A673 (cell line): ENCODE measurements at places on chromosomes 1 and 21. TPM values are rescaled to one million over a fixed set of nuclear protein-coding genes. Genes with fewer than 3 reads are reported as not detected.

DNA sequence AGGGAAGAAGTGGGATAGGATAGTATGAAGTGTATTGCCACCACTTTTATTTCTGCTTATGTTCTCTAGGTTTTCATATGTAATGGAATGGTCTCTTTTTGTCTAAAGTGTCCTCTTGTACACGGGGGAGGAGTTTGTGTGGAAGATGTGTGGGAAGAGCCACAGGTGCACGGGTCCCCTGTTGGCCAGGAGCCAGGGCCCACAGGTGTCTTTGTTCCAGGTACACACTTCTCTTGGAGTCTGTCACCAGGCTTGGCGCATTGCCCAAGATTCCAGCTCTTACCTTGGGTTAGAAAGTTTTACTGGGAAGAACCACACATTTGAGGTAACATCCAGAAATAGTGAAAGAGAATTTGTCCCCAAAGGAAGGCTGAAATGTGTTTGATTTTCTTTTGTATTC, 10.5 kb downstream of the TENT5C start:
- no peaks in the 10 kb centered on the region for H3K27me3 ChIP-seq
- H3K4me1 ChIP-seq: peaks cover 3% of the 10 kb centered on the region
- H3K27ac ChIP-seq: no peak overlapping the region

GRCh38 chr1:40221977-40222772, 25.6 kb upstream of the TMCO2 start:
- no peaks in the 10 kb centered on the region for H3K36me3 ChIP-seq
- no peak for DNase-seq
- H3K4me3 ChIP-seq: no peak overlapping the region
- no peaks in the 10 kb centered on the region for H3K27me3 ChIP-seq
- H3K4me1 ChIP-seq: no peaks in the 10 kb centered on the region

DNA sequence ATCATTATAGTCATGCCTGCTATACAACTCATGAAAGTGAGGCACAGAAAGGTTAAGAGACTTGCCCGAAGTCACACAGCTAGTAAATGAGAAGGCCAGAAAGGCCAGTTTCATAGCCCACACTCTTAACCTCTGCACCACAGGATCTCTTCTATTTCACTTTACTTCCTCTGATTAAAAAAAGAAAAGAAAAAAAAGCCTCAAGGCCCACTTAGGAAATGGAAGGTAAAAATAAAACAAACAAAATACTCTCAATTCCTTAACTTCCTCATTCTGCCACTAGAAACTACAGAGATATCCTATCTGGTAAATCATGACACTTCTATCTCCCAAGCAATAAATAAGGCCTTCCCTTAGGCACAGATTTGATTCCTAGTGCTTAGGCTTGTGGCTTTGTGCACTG, 7.6 kb upstream of the ENAH start:
- no peaks in the 10 kb centered on the region for H3K36me3 ChIP-seq
- no peak overlapping the region for H3K4me3 ChIP-seq
- no peaks in the 10 kb centered on the region for H3K27me3 ChIP-seq
- peaks cover 21% of the 10 kb centered on the region for H3K4me1 ChIP-seq
- H3K27ac ChIP-seq: no peak overlapping the region
- no peak for DNase-seq

GRCh38 chr1:89739013-89739843, 81.6 kb upstream of the LRRC8D start:
- DNase-seq: no peak
- H3K4me3 ChIP-seq: no peak overlapping the region
- no peaks in the 10 kb centered on the region for H3K27me3 ChIP-seq

GRCh38 chr1:185297982-185298381, 19.1 kb downstream of the IVNS1ABP start:
- DNase-seq: no peak
- no peak overlapping the region for H3K27ac ChIP-seq
- peaks cover 89% of the 10 kb centered on the region for H3K36me3 ChIP-seq

- no peaks in the 10 kb centered on the region for H3K27me3 ChIP-seq
- peaks cover 11% of the 10 kb centered on the region for H3K4me1 ChIP-seq
- no peak for DNase-seq
- H3K36me3 ChIP-seq: no peaks in the 10 kb centered on the region
- H3K4me3 ChIP-seq: no peak overlapping the region
Observed at GRCh38 chr1:7220007-7220406, 434.8 kb downstream of the CAMTA1 start.

GRCh38 chr1:62025154-62025553, 169.5 kb upstream of the L1TD1 start:
- H3K27ac ChIP-seq: no peak overlapping the region
- no peak overlapping the region for H3K4me3 ChIP-seq
- no peak for DNase-seq
- H3K4me1 ChIP-seq: peaks cover 22% of the 10 kb centered on the region

DNA sequence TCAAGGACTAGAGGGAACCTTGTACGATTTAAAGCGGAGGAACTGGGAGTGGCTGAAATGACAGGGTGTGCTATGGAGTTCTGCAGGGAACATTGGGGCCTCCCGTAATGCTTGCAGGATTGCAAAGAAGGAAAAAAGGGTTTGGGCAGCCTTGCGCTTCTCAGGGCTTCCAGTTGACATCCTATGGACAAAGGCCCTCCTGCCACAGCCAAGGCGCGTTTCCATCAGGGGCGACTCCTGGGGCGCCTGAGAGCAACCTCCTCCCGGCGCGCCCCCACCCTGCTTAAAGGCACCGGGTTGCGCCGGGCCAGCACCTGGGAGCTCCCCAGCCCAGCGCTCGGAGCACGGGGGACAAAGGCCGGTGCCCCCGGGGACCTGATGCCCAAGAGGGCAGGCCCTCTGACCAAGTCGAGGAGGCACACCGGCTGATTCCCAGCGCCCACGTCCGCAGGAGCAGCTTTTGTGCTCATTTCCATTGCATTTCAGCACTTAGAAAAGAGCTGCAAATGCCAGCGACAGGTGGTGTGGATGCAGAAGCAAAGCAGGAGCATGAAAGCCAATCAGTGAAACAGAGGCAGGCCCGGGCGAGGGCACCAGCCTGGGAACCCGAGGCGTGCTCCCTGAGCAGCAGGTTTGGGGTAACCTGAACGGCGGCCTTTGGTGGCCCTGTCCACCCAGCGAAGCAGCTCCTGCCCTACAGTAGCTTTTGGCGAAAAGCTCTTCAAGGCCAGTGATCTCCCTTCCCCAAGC, 17.6 kb upstream of the RNF187 start:
- DNase-seq: no peak
- H3K27me3 ChIP-seq: peaks cover 63% of the 10 kb centered on the region

GRCh38 chr21:35244514-35244913, 195.4 kb upstream of the RUNX1 start:
- no peaks in the 10 kb centered on the region for H3K36me3 ChIP-seq
- no peak overlapping the region for H3K27ac ChIP-seq
- no peak for DNase-seq
- H3K4me3 ChIP-seq: no peak overlapping the region
- H3K4me1 ChIP-seq: peaks cover 8% of the 10 kb centered on the region

Gene PFKFB2
- 7.6 and 8.5 TPM in 2 replicates for total RNA-seq

Gene ANGPTL1
- total RNA-seq: 5.0 and 6.8 TPM in 2 replicates
